ENCODE measurements at places on chromosomes 5 and 9.

GRCh38 chr9:32841314-32841713 is 58.0 kb downstream of the TMEM215 start:
- no peaks in the 10 kb centered on the region for H3K4me1 ChIP-seq
- H3K36me3 ChIP-seq = no peaks in the 10 kb centered on the region
- H3K27ac ChIP-seq = no peak overlapping the region
- H3K27me3 ChIP-seq = no peaks in the 10 kb centered on the region
- H3K4me3 ChIP-seq = no peak overlapping the region

DNA sequence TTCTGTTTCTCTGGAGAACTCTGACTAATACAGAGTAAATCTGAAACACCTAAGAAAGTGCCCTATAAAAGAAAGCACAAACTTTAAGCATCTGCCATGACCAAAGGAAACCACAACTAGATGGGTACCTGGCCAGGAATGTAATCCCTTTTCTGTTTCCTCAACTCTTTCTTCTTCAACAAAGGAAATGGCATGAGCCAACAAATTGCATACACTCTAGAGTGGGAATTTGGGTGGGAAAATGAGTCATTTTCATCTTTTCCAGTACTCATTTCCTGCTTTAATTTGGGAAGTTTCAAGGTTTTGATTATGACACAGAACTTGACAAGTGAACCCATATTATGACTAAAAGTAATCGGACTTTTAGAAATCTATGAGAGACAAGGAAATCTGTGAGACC is 349.2 kb upstream of the RORB start:
- H3K36me3 ChIP-seq = no peaks in the 10 kb centered on the region
- DNase-seq = no peak
- H3K27ac ChIP-seq = peak overlapping the region; percentile 75
- H3K4me1 ChIP-seq = peaks cover 26% of the 10 kb centered on the region
- no peaks in the 10 kb centered on the region for H3K27me3 ChIP-seq

- H3K4me3 ChIP-seq = no peak overlapping the region
- H3K27me3 ChIP-seq = no peaks in the 10 kb centered on the region
- H3K4me1 ChIP-seq = peaks cover 5% of the 10 kb centered on the region
Observed at GRCh38 chr9:8183618-8184017, 384.0 kb upstream of the DMAC1 start.

DNA sequence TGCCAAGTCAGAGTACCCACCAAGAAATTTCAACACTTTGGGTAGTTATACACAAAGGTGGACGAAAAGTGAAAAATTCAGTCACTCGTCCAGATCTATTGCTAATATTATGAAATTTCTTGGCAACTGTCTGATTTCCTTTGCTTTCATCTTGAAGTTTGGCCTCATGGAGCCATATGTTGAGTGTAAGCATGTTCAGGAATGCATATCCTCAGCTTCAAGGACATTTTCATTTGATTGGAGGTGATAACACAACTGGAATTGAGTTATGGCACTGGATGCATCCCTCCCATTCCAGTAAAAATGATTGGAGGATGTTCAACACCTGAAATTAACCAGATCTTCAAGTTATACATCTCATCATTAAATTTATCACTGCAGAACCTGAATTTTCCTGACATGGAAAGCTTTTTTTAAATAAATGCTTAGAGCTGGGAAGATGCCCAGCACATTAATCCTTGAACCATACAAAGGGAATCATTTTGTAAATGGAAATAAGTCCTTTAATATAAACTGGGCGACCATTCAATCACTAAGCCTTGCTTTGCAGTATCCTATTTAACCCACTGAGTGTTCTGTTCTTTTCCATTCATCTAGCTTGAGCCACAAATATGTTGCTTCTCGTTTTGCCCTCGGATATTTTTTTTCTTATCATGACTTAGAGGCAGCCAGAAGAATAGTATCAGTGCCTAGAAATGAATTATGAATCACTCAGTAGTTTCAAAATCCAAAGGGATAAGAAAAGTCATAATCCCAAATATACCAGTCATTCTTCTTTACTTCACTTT is 273.7 kb upstream of the PIK3R1 start:
- H3K27ac ChIP-seq = no peak overlapping the region
- no peaks in the 10 kb centered on the region for H3K27me3 ChIP-seq
- H3K4me3 ChIP-seq = no peak overlapping the region
- H3K36me3 ChIP-seq = no peaks in the 10 kb centered on the region

DNA sequence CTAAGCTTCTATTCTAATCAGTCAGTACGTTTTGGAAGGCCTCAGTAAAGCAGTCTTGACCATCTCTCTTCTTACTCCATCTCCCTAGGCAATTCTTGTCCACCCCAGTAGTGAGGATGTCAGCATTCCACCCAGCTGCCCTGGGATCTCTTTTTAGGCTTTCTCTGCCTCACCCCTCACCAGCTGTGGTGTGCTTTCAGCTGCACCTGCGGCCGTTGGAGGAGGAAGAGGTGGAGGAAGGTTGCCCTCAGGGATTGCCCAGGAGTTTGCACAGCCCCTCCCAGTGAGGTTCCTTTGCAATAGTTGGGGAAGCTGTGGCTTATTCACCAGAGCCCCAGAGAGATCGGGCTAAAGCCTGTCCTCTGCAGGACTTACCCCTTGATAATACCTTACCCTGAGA is 615.8 kb downstream of the BNC2 start:
- H3K4me3 ChIP-seq = no peak overlapping the region
- no peak overlapping the region for H3K27ac ChIP-seq
- H3K36me3 ChIP-seq = no peaks in the 10 kb centered on the region

DNA sequence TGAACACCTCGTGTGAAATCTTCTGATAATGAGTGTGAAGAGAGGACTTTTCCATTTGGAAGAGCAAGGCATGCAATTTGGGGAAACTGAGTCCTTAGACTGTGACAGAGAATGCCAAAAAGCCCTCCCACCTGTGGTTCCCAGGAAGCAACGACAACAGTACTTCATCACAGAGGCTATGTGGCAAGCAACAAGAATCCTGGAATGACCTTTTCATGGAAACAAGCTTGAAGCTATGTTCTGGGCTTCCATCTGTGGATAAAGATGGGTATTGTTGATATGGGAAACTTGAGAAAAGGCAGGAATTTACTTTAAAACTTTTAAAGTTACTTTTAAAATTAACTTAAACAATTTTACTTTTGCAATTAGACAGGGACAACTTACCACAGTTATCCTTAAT is 131.2 kb upstream of the ANKH start:
- peaks cover 6% of the 10 kb centered on the region for H3K27me3 ChIP-seq
- no peaks in the 10 kb centered on the region for H3K36me3 ChIP-seq
- H3K4me3 ChIP-seq = no peak overlapping the region
- no peak for DNase-seq

DNA sequence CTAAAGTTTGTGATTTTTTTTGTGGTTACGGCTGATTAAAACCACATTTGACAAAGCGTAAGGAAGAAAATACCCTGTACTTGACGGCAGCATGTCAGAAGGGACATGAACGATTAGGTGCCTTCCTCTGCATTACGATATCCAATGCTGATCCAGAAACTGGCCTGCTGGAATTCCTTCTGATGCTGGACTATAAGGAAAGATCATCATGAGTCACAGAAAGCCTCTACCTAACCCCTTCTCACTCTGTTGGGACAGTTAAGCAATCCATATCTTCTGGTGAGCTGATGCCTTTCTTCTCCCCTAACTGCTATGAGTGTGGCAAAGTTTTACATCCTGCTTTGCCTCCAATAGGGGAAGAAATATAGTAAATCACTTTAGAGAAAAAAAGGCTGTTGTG is 78.4 kb upstream of the PAPPA start:
- H3K4me3 ChIP-seq = no peak overlapping the region
- no peak for DNase-seq
- no peaks in the 10 kb centered on the region for H3K27me3 ChIP-seq
- H3K36me3 ChIP-seq = no peaks in the 10 kb centered on the region

DNA sequence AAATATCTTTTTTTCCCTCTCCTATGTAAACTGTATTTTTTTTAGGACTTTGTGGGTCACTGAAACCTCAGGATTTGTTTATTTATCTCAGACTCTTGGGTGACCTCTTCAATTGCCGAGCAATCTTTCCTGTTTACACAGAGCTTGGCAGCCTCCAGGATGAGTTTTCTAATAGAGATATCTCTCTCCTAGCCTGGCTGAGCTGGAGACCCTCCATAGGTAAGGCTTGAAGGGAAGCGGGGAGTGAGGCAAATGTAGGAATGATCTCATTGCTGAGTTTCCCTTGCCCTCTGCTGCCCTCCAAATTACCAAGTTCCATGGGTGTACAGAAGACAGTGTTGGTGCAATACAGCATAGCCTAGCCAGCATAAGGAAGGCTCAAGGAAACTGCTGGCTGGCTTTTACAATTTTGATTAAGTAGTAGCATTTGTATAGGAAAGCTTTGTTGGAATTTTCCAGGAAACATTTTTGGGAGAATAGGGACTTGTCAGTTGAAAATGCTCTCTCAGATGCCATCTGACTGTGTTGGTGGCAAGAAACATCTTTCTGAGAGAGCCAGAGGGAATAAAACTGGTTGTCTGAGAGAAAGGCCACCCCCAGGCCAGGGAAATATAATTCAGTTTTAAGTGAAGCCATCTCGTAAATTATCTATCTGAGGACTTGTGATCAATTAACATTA is 116.0 kb downstream of the NMUR2 start:
- peaks cover 4% of the 10 kb centered on the region for H3K27me3 ChIP-seq
- no peak for DNase-seq
- H3K36me3 ChIP-seq = no peaks in the 10 kb centered on the region
- no peak overlapping the region for H3K4me3 ChIP-seq
- H3K27ac ChIP-seq = no peak overlapping the region

DNA sequence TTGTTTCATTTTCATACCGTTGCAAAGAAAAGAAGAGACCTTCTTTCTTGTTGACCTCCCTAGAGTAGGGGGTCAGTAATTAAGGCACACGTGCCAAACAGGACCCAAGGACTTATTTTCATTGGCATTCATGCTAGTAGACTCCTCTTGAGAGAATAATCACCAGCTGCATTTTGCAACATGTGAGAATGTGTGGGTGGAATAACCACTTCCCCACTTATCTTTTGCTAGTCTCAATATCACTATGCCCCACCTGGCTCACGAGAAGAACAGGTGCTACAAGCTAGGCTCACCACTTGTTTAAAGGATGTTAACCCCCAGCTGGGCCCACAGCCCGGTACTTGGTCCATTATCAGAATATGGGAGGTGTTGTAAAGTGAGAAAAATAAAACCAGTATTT is 460.7 kb upstream of the MEF2C start:
- no peak overlapping the region for H3K27ac ChIP-seq
- H3K4me1 ChIP-seq = no peaks in the 10 kb centered on the region
- no peak overlapping the region for H3K4me3 ChIP-seq
- no peak for DNase-seq

DNA sequence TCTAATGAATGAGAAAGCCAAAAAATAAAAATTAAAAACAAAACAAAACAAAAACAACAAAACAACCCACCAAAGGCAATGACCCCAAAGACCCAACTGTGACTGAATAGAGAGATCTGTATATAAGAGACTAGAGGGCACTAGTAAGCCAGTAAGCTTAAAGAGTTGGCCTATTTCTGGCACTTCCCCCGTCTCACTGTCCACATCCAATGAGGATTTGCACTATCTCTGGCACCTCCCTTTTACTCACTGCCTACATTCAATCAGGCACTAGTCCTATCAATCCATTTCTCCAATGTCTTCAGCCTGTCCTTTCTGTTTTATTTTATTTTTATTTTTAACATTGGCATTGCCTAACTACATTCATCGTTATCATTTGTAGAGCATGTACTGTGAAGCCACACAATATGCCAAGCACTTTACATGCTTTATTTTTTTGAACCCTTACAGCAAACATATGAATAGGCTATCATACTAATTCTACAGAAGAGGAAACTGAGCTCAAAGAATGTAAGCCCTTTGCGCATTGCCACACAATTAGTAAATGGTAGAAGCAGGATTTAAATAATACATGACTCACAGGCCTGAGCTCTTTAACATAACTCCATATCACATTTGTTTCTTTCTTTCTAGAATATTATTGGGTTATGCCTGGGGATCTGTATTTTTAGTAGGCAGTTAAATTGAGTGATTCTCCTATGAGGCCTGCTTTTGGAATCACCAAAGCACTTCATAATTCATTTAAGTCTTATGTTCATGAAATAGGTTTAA is 70.0 kb downstream of the C6 start:
- no peaks in the 10 kb centered on the region for H3K27me3 ChIP-seq
- no peaks in the 10 kb centered on the region for H3K36me3 ChIP-seq
- no peak overlapping the region for H3K27ac ChIP-seq

GRCh38 chr5:36369219-36369690 is 67.6 kb upstream of the RANBP3L start:
- peaks cover 22% of the 10 kb centered on the region for H3K27me3 ChIP-seq
- H3K36me3 ChIP-seq = no peaks in the 10 kb centered on the region
- H3K27ac ChIP-seq = no peak overlapping the region
- H3K4me1 ChIP-seq = no peaks in the 10 kb centered on the region
- H3K4me3 ChIP-seq = no peak overlapping the region
- DNase-seq = no peak

GRCh38 chr5:8827696-8828095 is 718.2 kb downstream of the SEMA5A start:
- H3K27ac ChIP-seq = no peak overlapping the region
- no peak overlapping the region for H3K4me3 ChIP-seq
- H3K4me1 ChIP-seq = 0 out of 2 replicates have a peak, but pooled peaks cover 4% of the 10 kb centered on the region
- no peaks in the 10 kb centered on the region for H3K36me3 ChIP-seq
- H3K27me3 ChIP-seq = no peaks in the 10 kb centered on the region

- no peak overlapping the region for H3K27ac ChIP-seq
- H3K36me3 ChIP-seq = no peaks in the 10 kb centered on the region
- no peak for DNase-seq
Observed at GRCh38 chr5:83277154-83277553, 194.4 kb upstream of the VCAN start.

GRCh38 chr9:126919193-126919592 is 4.6 kb downstream of the RALGPS1 start:
- H3K4me3 ChIP-seq = no peak overlapping the region
- H3K27ac ChIP-seq = no peak overlapping the region
- no peak for DNase-seq
- no peaks in the 10 kb centered on the region for H3K36me3 ChIP-seq
- H3K4me1 ChIP-seq = no peaks in the 10 kb centered on the region

- no peak overlapping the region for H3K4me3 ChIP-seq
- no peaks in the 10 kb centered on the region for H3K27me3 ChIP-seq
- H3K4me1 ChIP-seq = peaks cover 8% of the 10 kb centered on the region
- DNase-seq = no peak
Observed at GRCh38 chr9:77830618-77831285, 182.6 kb upstream of the GNA14 start.

DNA sequence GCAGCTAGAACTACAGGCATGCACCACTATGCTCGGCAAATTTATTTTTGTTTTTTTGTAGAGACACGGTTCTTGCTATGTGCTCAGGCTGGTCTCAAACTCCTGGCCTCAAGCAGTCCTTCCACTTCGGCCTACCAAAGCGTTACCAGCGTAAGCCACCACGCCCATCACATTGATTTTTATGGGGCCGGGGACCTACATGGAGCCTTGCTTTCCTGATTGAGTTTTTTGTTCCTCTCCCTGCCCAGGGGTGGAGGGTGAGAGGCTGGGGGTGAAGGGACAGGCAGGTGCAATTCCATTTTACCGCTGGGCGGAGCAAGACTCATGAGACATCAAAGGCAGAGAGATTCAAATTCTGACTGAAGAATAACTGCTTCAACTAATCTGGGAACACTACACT is 1.9 kb downstream of the ALDH1B1 start:
- H3K4me3 ChIP-seq = no peak overlapping the region
- peaks cover 24% of the 10 kb centered on the region for H3K36me3 ChIP-seq
- H3K27me3 ChIP-seq = no peaks in the 10 kb centered on the region
- DNase-seq = no peak
- peaks cover 21% of the 10 kb centered on the region for H3K4me1 ChIP-seq
- H3K27ac ChIP-seq = no peak overlapping the region

- no peaks in the 10 kb centered on the region for H3K36me3 ChIP-seq
- H3K27ac ChIP-seq = no peak overlapping the region
- no peaks in the 10 kb centered on the region for H3K27me3 ChIP-seq
- DNase-seq = no peak
Observed at GRCh38 chr5:147576646-147577535, 67.0 kb upstream of the DPYSL3 start.

All from DND-41 (cell line).